ENCODE measurements at places on chromosomes 7 and 10. TPM values are rescaled to one million over a fixed set of nuclear protein-coding genes. Genes with fewer than 3 reads are reported as not detected.
A peak's percentile ranks its signal among the peaks of the same experiment; 100 is the strongest.

DNA sequence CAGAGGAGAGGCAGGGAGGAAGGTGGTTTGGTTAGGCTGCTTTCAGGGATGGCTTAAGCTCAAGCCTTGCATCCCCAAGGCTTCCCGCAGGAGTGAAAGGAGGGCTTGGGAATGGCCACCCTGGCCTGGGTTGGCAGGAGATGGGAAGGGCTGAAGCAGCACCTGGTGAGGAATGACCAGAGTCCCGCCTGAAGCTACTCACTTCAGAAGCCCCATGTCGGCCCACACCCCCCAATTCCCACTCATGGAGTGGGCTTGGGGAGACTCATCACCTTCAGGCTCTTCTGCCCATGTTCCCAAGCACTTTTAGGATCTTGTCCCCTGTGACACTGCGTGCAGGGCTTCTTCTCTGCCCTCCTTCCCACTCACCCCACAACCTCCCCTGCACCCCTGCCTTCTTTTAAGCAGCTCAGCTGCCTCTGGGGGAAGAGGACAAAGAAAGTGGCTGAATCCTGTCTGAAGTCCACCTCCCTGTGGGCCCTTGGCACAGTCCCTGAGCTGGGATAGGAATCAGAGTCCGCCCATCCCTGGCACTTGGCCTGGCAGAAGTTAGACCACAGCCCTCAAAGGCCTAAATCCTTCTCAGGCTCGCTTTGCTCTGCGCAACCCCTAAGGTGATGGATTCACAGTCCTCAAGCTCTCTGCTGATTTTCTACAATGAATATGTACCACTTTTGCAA is 16.5 kb downstream of the RGR start:
- DNase-seq: peak; percentile 62

- DNase-seq: no peak
Measured at GRCh38 chr7:46383605-46384004, 462.5 kb upstream of the IGFBP3 start.

DNA sequence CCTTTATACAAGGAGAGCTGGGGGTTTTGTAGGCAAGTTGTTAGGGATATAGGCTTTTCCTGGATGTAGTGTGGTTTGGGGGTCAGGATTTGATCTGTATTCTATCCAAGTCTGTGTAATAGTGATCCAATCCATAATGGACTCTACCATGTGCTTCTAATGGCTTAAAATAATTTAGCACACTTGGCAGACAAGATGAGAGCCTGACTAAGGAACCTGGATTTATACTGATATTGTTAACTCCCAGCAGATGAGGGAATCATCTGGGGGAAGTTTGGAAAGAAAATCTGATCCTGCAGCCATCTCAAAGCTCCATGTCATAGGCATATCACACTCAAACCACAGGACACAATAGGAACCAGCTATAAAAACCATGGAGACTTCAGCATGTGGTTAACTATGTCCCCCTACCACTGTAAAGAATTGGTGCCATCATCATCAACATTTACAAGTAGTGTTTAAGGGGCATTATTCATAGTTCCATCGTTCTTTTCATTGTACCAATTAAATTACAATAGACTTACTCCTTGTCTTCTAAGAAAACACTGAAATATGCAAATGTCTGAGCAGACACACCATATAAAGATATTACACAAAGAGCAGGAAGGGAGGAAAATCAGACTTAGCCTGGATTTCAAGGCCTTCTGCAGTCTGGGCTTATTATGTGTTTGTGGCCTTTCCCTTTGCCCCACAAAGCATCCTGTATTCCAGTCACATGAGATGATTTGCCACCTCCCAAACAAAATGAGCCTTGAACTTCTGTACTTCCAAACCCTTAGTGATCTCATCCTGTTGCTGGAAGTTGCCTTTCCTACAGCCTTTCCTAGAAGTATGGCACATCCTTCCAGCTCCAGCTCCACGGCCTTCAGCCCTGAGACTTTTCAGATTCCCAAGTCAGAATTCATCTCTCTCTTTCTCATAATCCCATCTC is 22.5 kb upstream of the HPS1 start:
- no peak for DNase-seq

DNA sequence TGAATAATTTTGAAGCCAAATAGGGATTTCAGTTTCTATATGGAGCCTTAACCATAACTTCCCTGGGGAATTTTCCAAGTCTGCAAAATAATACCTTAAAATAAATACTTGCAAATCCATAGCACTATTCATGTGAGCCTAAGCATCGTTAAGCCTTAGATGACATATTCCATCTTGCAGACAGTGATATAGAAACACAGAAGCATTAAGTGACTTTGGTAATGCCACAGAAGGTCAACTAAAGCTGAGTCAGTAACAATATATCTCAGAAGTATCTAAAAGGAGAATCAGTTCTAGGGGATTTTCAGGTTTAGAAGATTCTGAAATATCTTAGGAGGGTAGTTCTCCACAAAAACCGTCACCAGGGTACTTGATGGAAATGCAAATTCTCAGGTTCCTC is 163.4 kb upstream of the COL1A2 start:
- DNase-seq: no peak

- no peak for DNase-seq
Measured at GRCh38 chr7:45217358-45217757, 59.8 kb downstream of the RAMP3 start.

DNA sequence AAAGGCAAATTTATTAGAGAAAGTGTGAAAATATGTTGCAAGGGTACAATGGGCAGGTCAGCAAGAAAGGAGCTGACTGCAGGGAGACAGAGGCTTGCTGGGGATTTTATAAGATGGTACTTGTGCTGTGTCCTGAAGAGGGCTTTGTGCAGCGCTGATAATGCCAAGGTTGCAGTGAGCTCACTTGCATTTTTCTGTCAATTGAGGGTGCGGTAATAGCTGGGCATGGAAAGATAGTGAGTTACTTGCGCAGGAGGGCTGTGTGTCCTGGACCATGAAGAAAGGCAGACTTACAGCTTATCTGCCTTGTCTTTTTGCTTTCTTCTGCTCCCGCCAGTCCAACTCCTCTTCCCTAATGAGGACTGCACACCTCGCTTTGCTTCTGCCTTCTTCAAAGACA is 12.5 kb downstream of the CDC123 start:
- DNase-seq: no peak

DNA sequence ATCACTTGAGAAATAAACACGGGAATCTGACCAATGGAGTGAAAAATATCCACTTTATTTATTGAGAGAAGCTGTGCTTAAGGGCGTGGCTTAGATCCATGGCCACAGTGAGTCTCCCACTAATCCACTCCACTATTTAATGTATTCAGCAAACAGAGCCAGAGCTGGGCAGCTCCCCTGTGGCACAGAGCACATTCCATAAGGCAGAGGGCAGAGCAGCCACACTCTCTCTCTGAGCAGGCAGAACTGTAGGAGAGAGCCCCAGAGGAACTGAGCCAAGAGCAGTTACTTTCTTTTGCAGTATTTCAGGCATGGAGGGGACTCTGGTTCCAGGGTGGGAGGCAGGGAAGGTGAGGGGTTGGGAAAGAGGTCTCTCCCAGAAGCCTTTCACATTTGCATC is 106.0 kb downstream of the GALNT17 start:
- no peak for DNase-seq

DNA sequence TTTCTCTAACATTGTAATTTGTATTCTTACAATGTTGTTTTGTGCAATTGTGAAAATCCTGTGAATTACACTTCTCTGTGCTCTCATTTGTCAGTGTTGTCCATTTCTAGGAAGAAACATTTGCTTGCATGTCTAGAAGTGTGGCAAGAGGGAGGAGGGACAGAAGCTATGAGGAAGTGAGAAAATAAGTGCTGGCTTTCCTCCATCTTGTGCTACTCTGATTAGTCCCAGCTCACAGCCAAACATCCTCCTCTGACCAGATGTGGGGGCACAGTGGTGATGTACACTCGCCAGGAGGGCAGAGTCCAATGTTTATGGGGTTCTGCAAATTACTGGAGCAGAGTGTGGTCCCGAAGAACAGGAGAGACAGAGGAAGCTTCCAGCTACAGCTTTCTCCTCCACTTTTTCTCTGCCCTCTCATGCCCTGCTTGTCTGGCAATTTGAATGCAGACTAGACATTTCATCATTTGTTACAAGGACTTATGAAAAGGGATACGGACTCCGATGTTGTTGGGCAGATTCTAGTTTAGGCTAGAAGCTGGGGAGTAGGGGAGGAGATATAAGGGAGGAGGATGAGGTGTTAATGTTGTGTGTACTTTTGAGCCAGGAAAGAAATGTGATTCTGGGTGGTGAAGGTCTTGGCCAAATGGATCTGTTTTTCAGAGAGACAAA is 131.0 kb upstream of the C1GALT1 start:
- no peak for DNase-seq

DNA sequence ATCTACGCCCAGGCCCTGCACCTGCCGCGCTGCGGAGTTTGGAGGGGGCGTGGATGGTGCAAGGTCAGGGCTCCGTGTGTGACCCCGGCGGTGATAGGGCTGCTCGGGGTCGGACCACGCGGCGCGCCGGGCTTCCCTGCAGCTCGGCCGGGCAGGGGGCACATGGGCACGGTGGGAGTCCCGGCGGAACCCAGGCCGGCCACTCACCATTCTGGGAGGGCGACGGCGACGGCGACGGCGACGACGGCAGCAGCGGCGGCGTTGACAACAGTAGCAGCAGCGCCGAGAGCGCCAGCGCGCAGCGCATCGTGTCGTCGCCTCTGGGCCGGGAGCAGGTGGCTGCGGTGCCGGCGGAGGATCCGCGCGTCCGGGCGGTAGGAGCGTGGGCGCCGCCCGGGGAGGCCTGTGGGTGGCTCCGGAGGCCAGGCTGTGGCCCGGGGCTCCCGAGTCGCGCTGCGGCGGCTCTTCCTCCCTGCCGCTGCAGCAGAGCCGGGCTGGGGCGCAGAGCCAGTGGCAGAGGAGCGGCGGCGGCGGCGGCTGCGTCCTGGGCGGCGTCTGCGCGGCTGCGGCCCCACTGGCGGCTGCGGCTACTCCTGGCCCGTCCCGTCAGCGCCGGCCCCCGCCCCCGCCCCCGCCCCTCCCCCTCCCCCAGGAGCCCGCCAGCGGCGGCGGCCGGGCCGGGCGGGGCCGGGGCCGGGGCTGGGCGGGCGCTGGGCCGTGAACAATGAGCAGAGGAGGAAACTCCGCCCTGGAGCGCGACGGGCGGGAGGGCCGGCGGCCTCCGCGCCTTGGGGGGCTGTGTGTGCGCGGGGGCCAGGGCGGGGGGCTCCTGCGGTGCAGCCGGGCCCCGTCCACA is at the start of gene PODXL:
Gene PODXL (minus strand): TSS at position 576 of the 856 bp plus-strand sequence. CDS start 269 bp downstream, at position 307.
- peak; percentile 84 for DNase-seq

DNA sequence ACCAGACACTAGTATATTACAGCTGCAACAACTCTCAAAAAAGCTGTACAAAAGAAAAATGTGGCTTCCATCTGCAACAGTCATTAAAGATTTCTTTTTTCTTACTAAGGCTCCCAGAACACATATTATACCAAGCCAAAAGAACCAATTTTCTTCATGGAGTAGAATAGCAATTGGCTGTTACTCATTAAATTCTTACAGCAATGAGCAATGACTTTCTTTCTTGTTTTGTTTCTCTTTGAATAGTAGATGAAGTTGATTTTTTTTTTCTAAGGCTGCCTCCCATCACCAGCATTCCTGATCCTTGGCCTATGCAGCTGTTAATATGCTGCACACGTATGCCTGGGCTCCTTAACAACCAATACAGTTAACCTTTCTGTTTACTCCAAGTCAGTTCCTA is 36.6 kb upstream of the SPOCK2 start:
- DNase-seq: peak; percentile 50

- DNase-seq: peak; percentile 43
Measured at GRCh38 chr10:24383681-24384106, 174.8 kb downstream of the KIAA1217 start.

GRCh38 chr10:64313967-64314366 is 792.8 kb downstream of the REEP3 start:
- DNase-seq: no peak

DNA sequence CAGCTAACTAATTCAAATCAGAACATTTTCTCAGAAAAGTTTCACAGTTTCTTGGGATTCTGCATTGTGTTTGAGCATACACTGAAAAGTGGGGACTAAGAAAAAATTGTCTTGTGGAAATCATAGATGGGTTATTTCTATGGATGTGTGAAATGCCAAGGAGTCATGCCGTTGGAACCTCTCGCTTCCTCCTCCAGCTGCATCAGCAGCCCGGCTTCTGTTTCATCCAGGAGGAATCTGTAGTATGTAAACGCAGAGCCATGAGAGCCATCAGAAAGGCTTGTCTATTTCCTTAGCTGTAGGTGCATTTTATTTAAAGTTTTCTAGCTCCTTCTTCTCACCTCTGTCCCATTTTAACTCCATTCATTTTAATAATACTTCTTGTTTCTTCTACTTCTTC is 1144.1 kb downstream of the GATA3 start:
- no peak for DNase-seq

GRCh38 chr10:124344931-124345330 is 73.8 kb downstream of the OAT start:
- no peak for DNase-seq

Gene ARHGAP22
- polyA plus RNA-seq: 11.9 TPM

Gene ECHDC3
- polyA plus RNA-seq: 3.1 TPM

Gene CUEDC2
- 154 TPM for polyA plus RNA-seq

Gene KCNIP2
- 51.9 TPM for polyA plus RNA-seq
